Hindlimb muscle (tissue), 1 donor: ENCODE measurements at places on chromosomes 6 and 20. TPM values are rescaled to one million over a fixed set of nuclear protein-coding genes. Genes with fewer than 3 reads are reported as not detected.

- DNase-seq, result no peak
These were observed 53.3 kb upstream of the LGSN start for GRCh38 chr6:63372951-63373533.

- DNase-seq, result no peak
These were observed 5.6 kb upstream of the GRM4 start for GRCh38 chr6:34151321-34152041.

DNA sequence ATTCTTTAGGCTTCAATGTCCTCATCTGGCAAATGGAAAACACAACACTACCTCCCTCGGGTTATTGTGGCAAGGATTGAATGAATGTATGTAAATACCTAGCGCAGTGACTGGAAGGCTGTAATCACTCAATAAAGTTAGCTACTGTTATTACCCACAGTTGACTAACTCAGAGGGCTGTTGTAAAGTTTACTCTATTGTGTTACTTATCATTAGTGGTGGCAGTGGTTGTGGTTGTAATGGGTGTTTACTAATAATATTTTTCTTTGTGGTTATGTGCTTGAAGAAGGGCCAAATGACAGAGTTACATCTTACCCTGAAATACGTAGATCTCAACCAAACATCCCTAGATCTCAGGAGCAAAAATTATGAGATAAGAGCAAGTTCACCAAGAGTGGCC, 42.0 kb upstream of the PXDC1 start:
- no peak for DNase-seq

- no peak for DNase-seq
These were observed 93.6 kb downstream of the ARMC2 start for GRCh38 chr6:108941859-108942258.

DNA sequence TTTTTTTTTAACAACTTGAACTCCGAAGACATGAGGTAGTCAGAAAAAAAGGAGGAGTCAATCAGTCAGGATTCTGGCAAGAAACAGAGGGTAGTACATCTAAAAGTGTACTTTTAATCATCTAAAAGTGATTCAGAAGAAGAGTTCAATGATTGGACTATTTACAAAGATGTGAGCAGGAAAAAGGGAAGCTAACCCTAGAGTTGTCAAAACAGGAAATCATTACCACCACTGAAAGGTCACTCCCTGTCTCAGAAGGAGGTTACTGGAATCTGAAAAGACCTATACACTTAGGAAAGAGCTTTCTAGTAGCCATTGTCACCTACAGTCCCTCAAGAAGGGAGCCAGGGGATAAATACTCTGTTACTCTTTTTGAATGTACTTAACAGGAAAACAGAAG, 16.7 kb upstream of the LMBRD1 start:
- no peak for DNase-seq

DNA sequence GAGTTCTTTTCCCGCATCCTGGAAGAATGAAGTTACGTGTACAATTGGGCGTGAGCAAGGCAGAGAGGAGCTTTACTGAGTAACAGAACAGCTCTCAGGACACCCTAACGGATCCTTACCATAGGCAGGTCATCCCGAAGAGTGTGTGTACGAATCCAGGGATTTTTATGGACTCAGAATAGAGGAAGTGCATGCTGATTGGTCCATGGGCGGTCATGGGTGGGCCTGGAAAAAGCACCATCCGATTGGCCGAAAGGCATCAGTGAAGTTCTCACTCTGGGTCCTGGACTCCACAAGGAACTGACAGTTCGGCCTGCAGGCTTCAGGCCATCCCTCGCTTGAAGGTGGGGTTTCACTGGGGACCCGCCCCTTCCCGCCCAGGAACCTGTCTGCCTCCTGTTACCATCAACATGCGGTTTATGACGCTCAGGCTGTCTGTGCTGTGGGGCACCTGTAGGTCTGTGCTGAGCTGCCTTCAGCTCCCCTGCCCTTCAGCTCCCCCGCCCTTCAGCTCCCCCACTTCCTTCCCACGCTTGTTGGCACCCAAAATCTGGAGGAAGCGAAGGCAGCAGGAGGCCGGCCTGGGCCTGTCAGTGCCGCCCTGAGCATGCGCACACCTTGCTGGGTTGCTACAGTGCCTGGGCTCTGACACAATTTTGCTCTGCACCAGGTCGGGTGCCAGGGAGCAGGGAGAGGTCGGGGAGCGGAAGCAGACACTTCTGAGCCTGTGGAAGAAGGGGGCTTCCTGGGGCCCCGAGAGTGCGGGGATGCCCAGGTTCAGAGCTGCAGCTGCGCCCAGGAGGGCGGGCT, 57.9 kb upstream of the MANEA start:
- no peak for DNase-seq

DNA sequence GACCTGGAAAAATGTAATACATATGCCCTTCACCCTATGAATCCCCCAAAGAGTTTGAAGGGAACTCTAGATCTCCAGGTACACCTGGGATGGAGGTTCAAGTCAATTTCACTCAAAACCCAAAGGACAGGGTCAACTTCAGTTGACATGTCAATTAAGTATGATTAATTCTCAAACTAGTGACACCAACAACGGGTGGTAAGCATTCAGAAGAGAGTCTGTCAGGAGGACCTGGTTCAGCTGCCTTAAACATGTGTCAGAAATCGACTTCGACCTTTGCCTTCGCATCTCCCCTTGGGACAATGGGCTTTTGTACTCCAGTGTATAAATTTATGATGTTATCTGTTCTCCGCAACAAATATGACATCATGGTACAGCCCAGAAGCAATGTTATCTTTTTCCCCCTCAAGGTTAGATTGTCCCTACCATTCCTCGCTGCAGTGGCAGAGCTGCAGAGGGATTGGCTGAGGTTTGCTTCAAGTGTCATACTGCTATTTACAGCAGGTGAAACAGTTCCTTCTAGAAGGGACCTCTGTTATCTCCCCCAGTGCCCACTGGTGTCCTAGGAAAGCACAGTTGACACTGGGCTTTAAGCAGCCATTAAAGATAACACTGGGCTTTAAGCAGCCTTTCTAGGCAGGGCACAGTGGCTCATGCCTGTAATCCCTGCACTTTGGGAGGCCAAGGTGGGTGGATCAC, 94.7 kb upstream of the SNX9 start:
- DNase-seq, result no peak

DNA sequence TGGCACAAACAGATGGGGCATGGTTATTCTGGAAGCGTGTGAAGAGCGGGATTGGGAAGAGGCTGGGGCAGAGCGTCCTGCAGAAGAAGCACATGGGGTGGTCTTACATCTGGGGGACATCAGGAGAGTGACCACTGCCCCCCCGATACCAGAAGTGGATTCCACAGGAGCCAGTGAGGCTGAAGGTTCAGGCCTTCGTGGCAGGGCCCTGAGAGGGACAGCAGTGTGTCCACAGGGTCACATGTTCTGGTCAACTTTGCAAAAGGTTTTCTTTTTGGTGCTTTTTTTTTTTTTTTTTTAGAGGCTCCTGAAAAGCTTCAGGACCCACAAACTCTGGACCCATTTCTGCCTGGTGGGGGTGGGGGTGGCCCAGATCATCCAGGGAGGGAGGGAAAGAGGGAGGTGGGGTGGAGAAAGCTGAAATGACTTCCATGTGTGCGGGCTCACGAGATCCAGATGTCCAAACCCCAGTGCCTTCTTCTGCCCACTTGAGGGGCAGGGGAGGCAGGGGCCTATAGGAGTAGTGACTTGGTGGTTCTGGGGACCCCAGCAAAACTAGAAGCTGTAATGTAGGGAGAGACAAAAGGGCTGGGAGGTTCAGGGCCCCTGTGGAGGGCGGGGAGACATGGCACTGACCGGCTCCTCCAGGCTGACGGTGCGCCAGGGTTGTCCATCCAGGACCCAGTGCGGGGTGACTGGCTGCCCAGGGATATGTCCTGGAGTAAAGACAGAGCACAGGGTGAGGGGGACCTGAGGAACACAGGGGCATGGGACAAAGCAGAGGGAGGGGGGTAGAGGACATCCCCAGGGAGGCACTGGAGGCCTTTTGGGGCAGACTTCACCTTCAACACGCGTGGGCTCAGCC, 2.7 kb downstream of the ADAM33 start:
- DNase-seq, result no peak

DNA sequence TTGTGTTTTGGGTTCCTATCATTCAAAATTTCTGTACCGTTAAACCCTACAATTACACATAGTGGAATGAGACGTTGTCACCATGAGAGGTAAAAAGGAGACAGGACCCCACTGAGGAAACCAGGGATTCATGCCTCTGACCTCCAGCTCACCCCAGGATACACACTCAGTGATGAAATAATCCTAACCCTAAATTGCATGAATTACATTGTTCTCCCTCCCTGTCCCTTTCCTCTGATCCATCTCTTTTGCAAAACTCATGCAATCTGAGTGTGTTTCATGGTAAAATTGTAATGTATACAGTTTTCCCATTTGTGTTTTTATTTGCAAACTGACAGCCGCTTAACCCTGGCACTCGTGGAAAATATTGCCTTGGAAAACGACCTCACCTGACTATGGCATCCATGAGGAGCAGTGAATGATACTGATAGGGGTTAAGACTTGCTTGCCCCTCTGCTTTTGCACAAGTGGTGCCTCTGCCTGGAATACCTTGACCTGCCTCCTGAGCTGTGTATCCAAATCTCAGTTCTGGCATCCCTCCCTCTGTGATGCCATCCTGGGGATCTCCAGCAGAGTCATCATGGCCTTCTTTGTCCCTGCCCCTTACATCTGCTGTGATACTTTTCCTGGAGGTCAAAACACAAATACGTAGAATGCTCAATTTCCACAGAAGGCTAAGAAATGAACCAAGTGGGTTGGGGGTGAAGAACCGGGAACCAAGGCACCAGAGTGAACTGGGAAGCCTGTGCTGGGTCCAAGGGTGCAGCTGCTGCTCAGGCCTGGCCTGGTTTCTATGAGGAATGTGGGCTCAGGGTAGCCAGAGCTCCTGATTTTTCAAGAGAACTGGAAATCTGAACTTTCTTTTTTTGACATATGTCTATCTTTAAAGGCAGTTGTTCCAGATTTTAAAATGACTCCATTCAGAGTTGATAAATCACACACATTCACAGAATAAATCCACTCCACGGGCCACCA, 211.6 kb upstream of the ZNF217 start:
- DNase-seq, result no peak

- DNase-seq, result no peak
These were observed 41.2 kb downstream of the ZHX3 start for GRCh38 chr20:41276317-41276751.

DNA sequence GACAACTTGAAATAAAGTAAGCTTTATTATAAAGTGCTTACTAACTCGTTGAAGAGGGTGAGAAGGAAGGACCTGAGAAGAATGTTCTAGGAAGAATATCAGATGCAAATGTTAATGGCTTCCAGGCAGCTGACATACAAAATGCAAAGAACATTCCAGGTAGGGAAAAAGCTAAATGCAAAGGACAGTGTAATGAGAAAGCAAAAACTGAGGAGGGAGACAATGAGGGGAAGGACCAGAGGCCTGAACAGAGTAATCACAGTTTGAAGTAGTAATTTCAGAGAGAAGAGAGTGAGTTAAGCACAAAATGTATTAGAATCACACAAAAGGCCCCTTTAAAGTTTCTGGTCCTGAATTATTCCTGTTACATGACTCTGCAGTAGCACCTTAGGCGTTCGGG, 81.3 kb downstream of the HMGCLL1 start:
- no peak for DNase-seq

- DNase-seq, result no peak
These were observed 203.3 kb downstream of the PREX1 start for GRCh38 chr20:48624315-48625020.

DNA sequence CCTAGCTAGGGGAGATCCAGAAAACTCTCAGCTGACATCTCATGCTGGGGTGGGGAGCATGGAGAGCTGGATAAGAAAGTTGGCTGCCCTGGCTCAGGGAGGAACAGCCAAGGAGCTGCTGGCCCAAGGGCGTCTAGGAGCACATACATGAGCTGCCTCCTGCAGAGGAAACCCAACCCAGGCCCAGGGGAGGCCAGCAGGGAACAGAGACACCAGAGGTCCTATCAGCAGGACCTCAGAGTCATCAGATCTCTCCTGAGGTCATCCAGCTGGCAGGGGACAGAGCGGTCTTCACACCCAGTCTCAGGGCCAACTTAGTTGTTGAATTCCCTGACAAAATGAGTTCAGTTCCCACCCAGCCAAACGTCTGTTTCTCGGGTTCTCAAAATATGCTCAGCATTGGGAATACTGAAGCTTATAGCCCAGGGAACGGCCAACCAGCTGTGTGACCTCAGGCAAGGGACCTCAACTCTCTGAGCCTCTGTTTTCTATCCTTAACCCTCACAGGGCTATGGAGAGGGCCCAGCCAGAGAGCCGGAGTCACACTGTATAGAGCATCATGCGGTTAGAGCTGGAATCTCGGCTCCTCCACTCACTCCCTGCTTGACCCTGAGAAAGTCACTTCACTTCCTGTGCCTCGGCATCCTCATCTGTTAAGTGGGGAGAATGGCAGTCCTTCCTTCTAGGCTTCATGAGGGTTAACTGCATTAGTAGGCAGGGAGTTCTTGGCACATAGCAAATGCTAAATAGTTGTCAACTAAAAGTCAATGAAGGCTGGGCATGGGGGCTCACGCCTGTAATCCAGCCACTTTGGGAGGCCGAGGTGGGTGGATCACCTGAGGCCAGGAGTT, 13.8 kb downstream of the ADA start:
- DNase-seq, result peak; percentile 64

- no peak for DNase-seq
These were observed 49.8 kb downstream of the MAP3K7 start for GRCh38 chr6:90537027-90537426.

DNA sequence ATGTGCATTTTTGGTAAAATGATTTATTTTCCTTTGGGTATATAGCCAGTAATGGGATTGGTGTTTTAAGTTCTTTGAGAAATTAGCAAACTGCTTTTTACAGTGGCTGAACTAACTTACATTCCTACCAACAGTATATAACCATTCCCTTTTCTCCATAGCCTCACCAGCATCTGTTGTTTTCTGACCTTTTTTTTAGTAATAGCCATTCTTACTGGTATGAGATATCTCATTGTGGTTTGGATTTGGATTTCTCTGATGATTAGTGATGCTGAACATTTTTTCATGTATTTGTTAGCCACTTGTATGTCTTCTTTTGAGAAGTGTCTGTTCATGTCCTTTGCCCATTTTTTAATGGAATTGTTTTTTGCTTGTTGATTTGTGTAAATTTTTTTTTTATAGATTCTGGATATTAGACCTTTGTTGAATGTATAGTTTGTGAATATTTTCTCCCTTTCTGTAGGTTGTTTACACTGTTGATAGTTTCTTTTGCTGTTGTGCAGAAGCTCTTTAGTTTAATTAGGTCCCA, 42.3 kb downstream of the STK4 start:
- no peak for DNase-seq

GRCh38 chr6:91476000-91476399, 889.1 kb upstream of the MAP3K7 start:
- no peak for DNase-seq

DNA sequence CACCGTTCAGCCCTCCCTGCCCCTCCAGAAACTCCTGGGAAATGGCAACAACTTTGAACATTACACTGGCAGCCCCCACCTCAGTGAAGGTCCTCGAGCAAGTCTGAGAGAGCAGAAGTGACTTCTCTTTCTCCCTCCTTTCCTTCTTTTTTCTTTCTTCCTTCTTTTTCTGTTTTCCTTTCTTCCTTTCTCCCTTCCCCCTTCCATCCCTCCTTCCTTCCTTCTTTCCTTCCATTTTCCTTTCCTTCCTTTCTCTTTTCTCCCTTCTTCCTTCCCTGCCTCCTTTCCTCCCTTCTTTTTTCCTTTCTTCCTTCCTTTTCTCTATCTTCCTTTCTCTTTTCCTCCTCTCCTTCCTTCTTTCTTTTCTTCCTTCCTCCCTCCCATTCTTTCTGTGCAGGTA, 162.7 kb downstream of the UNC5CL start:
- no peak for DNase-seq

HECA gene
- 18.2 TPM for polyA plus RNA-seq

VSX1 gene
- not detected for polyA plus RNA-seq

BPIFB4 gene
- polyA plus RNA-seq, result 0.23 TPM

SLC4A11 gene
- 2.3 TPM for polyA plus RNA-seq
